ENCODE measurements at places on chromosomes 2 and 18.

- DNase-seq = no peak
Observed at GRCh38 chr18:12253663-12254135, 462 bp upstream of the CIDEA start.

- DNase-seq = no peak
Observed at GRCh38 chr2:71833855-71834560, 313.7 kb downstream of the CYP26B1 start.

- no peak for DNase-seq
Observed at GRCh38 chr2:226792155-226792881, 7.3 kb downstream of the IRS1 start.

- no peak for DNase-seq
Observed at GRCh38 chr2:70516596-70516995, 37.0 kb downstream of the TGFA start.

- DNase-seq = no peak
Observed at GRCh38 chr2:101047075-101047766, 45.1 kb downstream of the RPL31 start.

DNA sequence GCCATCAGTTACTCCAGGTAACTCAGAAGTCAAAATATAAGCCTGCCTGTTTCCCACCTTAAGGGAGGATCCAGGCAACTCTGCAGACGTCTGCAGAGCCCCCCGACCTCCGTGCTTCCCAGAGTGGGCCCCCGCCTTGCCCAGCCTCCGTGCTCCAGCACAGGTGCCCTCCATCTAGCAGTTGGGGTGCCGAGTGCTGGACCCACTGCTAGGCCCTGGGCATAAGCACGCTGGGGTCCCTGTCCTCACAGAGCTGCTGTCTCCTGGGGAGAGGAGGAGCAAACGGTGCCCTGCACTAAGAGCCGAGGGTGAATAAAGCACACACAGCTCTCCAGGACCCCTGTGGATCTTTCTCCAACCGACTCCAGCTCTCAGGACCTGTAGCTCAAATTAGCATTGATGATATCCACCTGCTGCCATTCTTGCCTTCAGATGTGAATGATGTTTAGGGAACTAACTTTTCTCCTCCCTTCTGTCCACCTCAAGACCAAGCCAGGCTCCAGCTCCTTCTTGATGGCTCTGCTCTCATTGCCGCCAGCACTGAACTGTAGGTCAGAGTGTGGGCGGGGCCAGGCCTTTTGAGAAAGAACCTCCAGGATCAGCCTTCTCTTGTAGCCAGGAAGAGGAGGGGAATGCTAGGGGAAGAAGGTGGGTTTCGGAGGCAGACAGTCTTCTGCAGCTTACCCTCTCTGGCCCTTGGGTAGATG, 121.2 kb downstream of the SMAD7 start:
- no peak for DNase-seq

DNA sequence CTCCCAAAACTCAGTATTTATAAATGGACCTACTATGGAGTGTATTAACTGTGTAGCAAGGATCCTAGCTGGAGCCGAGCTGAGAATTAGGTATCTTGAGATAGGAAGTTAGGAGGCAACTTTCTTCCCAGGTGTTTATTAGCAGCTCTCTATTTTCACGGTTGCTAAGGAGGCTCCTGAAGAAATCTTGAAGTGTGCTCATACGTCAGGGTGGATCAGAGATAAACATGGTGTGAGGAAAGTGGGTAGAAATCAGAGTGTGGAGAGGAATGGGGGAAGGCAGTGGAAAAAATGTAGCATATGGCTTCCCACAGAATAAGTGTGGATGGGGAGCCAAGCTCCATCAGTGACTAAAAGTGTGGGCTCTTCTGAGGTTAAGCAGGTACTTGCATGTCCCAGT, 104.3 kb downstream of the ABCA12 start:
- DNase-seq = no peak

- no peak for DNase-seq
Observed at GRCh38 chr18:37540424-37541138, 25.0 kb downstream of the CELF4 start.

DNA sequence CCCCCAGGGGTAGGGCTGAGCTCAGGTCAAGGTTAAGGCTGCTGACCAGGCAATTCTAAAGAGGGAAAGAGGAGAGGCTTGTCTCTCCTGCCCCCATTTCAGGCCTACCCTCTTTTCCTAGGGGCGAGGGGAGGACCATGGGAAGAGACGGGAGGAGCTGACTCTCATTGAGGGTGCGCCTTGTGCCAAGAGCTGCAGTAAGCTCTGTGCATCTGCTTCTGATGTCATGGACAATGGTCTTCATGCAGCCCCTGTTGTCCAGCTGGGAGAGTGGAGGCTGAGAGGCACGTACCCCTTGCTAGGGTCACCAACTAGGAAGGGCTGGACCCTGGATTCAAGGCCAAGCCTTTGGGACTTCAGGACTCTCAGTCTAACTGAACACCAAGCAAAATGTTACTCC, 45.2 kb downstream of the PTGR3 start:
- no peak for DNase-seq
